ENCODE measurements at places on chromosomes 6 and 20.

DNA sequence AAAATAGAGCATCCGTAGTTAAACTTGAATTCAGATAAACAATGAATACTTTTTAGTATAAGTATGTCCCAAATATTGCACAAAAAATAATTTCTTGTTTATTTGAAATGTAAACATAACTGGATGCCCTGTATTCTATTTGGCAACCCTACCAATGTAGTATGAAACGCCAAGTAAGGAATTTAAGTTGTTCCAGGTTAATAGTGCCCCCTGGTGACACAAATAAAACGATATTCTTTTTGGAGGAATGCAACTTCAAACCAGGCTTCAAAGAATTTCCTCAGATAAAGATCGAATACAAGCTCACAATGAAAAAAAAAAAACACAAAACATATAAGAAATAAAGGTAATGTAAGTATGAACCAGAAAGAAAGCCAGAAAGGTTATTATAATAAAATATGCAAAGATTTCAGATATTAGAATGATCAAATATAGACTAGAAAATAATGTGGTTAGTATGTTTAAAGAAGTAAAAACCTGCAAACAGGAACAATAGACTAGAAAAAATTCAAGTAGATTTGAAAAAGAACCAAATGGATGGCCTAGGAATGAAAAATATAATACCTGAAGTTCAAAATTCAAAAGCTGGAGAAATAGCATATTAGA, 18.4 kb upstream of the AKAP7 start:
- DNase-seq: no peak
- H3K4me1 ChIP-seq: peaks cover 4% of the 10 kb centered on the region
- H3K4me3 ChIP-seq: no peak overlapping the region
- H3K27ac ChIP-seq: no peak overlapping the region

DNA sequence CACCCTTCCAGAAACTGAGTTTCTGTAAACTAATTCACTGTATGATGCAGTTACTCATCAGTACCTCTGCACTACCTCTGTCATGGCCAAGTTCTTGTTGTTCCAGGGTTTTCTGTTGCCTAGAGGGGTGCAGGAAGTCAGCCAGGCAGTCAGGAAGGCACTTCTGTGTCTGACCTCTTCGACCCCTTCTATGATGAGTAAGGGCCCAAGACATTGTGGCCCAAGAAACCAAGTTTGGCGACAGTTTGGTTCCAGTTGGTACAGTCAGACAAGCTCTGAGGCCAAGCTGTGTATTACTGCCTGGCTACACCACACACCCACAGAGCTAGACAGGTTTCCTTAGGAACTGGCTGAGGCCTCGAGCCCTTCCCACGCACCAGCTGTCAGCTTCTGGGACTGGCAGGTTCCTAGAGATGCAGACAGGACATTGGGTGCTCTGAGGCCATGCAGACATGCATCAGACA, 41.2 kb downstream of the TRAF3IP2 start:
- no peak for DNase-seq
- peaks cover 37% of the 10 kb centered on the region for H3K4me1 ChIP-seq
- no peaks in the 10 kb centered on the region for H3K27me3 ChIP-seq

DNA sequence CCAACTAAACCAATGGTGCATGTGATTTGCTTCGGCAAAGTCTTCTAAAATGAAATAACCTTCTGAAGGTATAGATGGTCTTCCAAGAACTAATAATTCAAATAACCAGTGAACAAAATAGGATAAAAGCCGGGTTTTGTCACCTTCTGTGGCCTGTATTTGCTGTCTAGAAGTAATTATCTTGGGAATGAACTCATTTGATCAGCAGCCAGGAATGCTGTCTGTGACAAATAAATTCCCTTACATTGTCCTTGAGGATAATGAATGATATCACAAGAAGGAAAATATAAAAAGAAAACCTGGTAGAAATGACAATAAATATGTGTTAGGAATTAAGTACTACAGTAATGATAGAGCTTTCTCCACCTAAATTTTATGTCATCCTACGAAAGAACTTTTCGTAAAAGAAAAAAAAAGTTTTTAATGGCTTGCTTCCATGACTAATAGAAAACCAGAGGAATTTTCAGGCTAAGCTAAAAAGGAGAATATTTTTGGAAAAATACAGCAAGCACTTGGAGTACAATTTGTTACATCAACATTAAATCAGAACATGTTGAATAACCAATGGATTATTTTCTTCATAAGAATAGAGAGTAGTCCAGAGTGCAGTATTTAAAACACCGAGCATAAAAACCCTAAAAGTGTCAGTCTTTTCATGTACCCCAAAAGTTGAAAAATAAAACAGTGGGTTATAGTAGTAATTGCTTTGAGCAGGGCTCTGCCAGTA, 247.7 kb downstream of the TBC1D7 start:
- no peaks in the 10 kb centered on the region for H3K27me3 ChIP-seq
- DNase-seq: no peak
- no peaks in the 10 kb centered on the region for H3K4me1 ChIP-seq

- H3K4me3 ChIP-seq: no peak overlapping the region
- no peaks in the 10 kb centered on the region for H3K4me1 ChIP-seq
- H3K27me3 ChIP-seq: no peaks in the 10 kb centered on the region
- no peak for DNase-seq
- H3K27ac ChIP-seq: no peak overlapping the region
These were observed 17.0 kb upstream of the ARG1 start for GRCh38 chr6:131555992-131556391.

DNA sequence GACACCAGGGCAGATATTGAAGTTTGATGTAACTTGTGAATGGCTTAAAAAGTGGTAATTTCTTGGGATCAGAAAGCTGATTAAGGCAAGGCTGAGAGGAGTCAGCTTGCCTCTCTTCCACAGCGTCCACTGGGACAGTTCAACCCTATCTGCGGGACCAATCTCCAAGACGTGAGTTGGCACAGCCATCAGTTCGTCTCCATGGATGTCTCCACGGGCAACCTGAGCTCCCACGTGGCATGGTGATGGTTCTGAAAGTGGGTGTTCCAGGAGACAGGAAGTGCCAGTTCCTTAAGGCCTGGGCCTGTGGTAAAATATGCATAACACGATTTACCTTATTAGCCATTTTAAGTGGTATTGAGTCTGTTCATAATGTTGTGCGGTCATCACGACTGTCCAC, 67.9 kb upstream of the BHLHE23 start:
- no peak overlapping the region for H3K4me3 ChIP-seq
- peaks cover 2% of the 10 kb centered on the region for H3K36me3 ChIP-seq
- no peak for DNase-seq
- H3K27me3 ChIP-seq: peaks cover 51% of the 10 kb centered on the region

GRCh38 chr20:62274332-62274950, 28.4 kb upstream of the ADRM1 start:
- H3K27me3 ChIP-seq: no peaks in the 10 kb centered on the region
- peaks cover 27% of the 10 kb centered on the region for H3K4me1 ChIP-seq
- H3K27ac ChIP-seq: peak overlapping the region; percentile 86
- peaks cover 44% of the 10 kb centered on the region for H3K36me3 ChIP-seq

GRCh38 chr6:29872791-29873190, 45.2 kb downstream of the HLA-G start:
- no peak overlapping the region for H3K4me3 ChIP-seq
- no peak for DNase-seq
- H3K27ac ChIP-seq: no peak overlapping the region
- peaks cover 17% of the 10 kb centered on the region for H3K36me3 ChIP-seq

DNA sequence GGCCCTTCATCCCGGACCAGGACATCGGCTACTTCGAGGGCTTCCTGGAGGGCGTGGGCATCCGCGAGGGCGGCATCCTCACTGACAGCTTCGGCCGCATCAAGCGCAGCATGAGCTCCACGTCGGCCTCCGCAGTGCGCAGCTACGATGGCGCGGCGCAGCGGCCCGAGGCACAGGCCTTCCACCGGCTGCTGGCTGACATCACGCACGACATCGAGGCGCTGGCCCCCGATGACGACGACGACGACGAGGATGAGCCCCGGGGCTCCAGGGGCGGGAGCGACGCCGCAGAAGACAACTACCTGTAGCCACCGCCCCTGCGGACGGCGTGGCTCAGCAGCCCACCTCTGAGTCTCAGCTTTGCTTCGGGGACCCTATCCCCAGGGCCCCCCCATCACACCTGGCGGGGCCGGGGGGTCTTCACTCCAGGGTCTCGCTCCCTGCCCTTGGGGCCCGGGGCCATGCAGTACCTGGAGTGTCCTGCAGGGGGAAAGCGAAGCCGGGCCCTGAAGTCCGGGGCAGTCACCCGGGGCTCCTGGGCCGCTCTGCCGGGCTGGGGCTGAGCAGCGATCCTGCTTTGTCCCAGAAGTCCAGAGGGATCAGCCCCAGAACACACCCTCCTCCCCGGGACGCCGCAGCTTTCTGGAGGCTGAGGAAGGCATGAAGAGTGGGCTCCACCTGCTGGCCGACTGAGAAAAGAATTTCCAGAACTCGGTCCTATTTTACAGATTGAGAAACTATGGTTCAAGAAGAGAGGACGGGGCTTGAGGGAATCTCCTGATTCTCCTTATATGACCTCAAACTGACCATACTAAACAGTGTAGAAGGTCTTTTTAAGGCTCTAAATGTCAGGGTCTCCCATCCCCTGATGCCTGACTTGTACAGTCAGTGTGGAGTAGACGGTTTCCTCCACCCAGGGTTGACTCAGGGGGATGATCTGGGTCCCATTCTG, 20.8 kb upstream of the HCK start:
- DNase-seq: peak; percentile 32
- H3K27ac ChIP-seq: no peak overlapping the region
- H3K4me3 ChIP-seq: peak overlapping the region; percentile 52
- peaks cover 35% of the 10 kb centered on the region for H3K27me3 ChIP-seq

GRCh38 chr6:34005901-34006531, 139.9 kb downstream of the GRM4 start:
- H3K36me3 ChIP-seq: no peaks in the 10 kb centered on the region
- H3K27me3 ChIP-seq: peaks cover 54% of the 10 kb centered on the region
- no peak overlapping the region for H3K4me3 ChIP-seq

GRCh38 chr20:56839222-56839621, 210.1 kb downstream of the TFAP2C start:
- H3K4me3 ChIP-seq: no peak overlapping the region
- no peaks in the 10 kb centered on the region for H3K4me1 ChIP-seq
- H3K27me3 ChIP-seq: peaks cover 6% of the 10 kb centered on the region
- H3K36me3 ChIP-seq: no peaks in the 10 kb centered on the region

GRCh38 chr6:42010185-42010891, 40.0 kb upstream of the TAF8 start:
- no peaks in the 10 kb centered on the region for H3K27me3 ChIP-seq
- peak overlapping the region; percentile 94 for H3K27ac ChIP-seq
- peak overlapping the region; percentile 76 for H3K4me3 ChIP-seq
- peaks cover 37% of the 10 kb centered on the region for H3K4me1 ChIP-seq
- H3K36me3 ChIP-seq: no peaks in the 10 kb centered on the region

DNA sequence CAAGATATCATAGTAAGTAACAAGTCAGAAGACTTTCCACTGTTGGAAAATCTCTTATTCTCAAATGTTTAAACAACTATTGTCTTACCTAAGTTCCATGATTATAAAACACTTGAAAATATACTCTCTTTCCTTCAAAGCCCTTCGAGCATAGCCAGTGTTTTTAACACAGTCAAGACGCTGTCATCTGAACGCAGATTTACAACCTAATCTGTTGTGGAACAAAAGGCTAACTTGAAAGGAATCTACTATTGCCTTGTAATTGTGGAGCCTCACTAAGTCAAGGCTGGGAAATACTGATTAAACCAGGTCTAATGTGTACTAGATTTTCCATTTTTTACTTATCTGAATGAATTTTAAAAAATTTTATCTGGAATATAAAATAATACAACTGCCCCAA, 205.8 kb downstream of the TRDN start:
- no peak overlapping the region for H3K4me3 ChIP-seq
- no peaks in the 10 kb centered on the region for H3K4me1 ChIP-seq
- no peak overlapping the region for H3K27ac ChIP-seq
- no peaks in the 10 kb centered on the region for H3K36me3 ChIP-seq
- DNase-seq: no peak

DNA sequence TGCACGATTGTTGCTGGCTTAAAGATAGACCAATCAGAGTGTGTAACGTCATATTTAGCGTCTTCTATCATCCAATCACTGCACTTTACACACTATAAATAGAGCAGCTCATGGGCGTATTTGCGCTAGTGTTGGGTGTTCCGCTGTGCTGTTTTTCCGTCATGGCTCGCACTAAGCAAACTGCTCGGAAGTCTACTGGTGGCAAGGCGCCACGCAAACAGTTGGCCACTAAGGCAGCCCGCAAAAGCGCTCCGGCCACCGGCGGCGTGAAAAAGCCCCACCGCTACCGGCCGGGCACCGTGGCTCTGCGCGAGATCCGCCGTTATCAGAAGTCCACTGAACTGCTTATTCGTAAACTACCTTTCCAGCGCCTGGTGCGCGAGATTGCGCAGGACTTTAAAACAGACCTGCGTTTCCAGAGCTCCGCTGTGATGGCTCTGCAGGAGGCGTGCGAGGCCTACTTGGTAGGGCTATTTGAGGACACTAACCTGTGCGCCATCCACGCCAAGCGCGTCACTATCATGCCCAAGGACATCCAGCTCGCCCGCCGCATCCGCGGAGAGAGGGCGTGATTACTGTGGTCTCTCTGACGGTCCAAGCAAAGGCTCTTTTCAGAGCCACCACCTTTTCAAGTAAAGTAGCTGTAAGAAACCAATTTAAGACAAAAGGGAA, 57.9 kb downstream of the TRIM38 start:
- peaks cover 22% of the 10 kb centered on the region for H3K4me1 ChIP-seq
- H3K27me3 ChIP-seq: no peaks in the 10 kb centered on the region
- peak; percentile 84 for DNase-seq
- H3K4me3 ChIP-seq: peak overlapping the region; percentile 88
- H3K36me3 ChIP-seq: peaks cover 8% of the 10 kb centered on the region

- H3K4me3 ChIP-seq: no peak overlapping the region
- no peak overlapping the region for H3K27ac ChIP-seq
- H3K36me3 ChIP-seq: no peaks in the 10 kb centered on the region
- H3K4me1 ChIP-seq: no peaks in the 10 kb centered on the region
- H3K27me3 ChIP-seq: peaks cover 4% of the 10 kb centered on the region
- DNase-seq: no peak
These were observed 55.7 kb downstream of the TMEM242 start for GRCh38 chr6:157267654-157268053.

DNA sequence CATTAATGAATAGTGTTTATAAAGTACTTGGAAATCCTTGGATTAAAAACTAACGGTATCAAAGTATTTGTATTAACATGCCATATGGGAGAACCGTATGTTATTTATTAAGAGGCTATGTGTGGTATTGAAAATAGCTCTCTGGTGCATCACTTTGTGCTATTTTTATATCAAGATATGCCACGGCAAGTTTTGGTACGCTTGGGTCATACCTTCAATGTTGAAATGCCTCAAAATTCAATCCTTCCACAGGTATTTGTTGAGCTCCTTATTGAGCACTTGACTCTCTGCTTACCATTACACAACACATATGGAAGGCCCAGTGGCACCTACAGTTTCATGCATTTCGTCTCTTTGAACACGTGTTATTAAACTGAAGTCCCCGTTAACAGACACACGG, 647.9 kb downstream of the KIF16B start:
- DNase-seq: no peak
- H3K4me3 ChIP-seq: no peak overlapping the region
- H3K4me1 ChIP-seq: peaks cover 81% of the 10 kb centered on the region
- H3K27me3 ChIP-seq: no peaks in the 10 kb centered on the region
- no peak overlapping the region for H3K27ac ChIP-seq
